ENCODE measurements at places on chromosomes 7 and 10.

- DNase-seq = no peak
Observed at GRCh38 chr10:30738416-30738815, 108.9 kb upstream of the LYZL2 start.

DNA sequence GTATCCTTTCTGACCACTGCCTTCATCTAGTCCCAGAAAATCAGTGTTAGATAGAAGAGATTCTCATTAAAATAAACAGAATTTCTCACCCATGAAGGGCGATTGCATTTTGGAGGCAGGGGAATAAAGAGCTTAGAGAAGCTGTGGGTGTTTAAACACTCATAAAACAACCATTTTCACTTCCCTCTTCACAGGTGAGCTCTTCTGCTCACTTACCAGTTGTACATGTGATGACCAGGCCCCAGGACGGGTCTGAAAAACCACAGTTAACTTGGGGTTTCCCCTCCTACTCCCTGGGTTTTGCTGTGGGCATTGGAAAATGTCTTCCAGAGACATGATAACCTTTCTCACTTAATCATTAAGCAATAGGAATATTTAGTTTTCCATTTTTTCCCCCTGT lies 411.6 kb upstream of the DPP6 start:
- DNase-seq = no peak

DNA sequence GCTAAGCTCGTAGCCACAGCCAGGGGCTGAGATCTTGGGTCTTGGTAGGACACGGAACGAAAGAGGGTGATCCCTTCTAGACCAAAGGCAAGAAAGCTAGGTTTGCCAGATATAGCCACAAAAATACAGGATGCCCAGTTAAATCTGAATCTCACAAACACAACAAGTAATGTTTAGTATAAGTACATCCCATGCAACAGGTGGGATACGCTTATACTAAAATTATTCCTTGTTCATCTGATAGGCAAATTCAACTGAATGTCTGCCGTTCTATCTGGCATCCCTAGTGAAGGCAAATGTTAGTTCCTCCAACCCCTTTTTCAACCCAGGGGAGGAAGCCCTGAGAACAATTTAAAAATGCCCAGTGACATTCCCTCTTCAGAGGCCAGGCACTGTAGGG lies 131.1 kb upstream of the MGMT start:
- no peak for DNase-seq

DNA sequence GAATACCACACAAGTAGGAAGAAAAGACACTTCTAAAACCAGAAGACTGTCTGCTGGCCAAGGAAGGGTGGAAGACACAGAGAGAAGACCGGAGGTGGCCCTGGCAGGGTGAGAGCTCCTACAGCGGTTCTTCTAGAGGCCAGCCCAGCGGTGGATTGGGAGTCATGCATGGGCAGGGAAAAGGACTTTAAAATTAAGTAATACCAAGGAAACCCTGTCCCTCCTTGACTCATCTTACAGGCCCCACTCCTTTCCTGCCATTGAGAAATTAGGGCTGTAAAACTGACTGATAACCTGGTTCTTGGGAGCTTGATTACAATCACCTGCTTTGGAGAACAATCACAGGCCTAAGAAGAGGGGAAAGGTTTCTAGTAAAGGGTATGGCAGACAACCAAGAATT lies 16.1 kb downstream of the CALML3 start:
- DNase-seq = no peak

- DNase-seq = no peak
Observed at GRCh38 chr10:127347202-127347959, 151.0 kb upstream of the INSYN2A start.

DNA sequence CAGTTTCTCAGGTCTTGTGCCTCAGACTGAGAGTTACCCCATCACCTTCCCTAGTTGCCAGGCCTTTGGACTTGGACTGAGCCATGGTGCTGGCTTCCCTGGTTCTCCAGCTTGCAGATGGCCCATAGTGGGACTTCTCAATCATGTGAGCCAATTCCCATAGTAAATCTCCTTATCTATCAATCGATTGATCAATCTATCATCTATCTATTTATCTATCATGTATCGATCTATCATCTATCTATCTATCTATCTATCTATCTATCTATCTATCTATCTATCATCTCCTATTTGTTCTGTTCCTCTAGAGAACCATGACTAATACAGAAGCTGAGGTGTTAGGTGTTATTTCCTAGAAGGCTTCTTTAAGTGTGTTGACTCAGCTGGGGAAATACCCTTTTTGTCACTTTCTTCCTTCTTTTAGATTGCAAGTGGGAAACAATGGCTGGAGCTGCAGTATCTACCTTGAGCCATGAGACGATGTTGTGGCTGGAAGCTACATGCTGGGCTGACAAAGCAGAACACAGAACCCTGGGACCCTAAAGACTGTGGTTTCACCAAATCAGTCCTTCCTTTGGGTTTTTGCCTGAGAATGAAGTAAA lies 234.7 kb upstream of the GLI3 start:
- DNase-seq = no peak

All from stimulated activated CD8-positive, alpha-beta memory T cell treated with anti-CD3 and anti-CD28 coated beads, Interleukin-2, amount 100 ng/mL, for 48 hours (primary cell).